ENCODE measurements at places on chromosomes 3 and 15.

GRCh38 chr3:52182196-52182595 lies 15.8 kb upstream of the ALAS1 start:
- no peak for DNase-seq

DNA sequence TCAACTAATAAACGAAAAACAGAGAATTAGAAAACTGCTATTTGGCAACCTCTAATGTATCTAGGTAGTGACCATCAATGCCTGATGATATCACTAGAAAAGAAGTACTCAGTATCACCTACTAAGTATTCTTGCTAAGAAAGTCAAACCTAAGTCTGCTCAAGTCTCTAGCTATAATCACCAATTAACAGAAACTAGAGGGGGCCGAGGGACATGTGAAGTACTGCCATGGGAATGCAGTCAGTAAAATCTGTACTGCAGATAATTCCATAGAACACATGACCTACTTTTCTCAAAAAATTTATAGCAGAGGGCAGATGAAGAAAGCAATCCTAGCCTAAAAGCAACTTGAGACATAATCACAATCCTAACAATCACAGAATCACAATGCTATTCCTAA lies 51.4 kb downstream of the CPEB1 start:
- DNase-seq = no peak

GRCh38 chr3:178310949-178311348 lies 225.3 kb upstream of the KCNMB2 start:
- DNase-seq = no peak

DNA sequence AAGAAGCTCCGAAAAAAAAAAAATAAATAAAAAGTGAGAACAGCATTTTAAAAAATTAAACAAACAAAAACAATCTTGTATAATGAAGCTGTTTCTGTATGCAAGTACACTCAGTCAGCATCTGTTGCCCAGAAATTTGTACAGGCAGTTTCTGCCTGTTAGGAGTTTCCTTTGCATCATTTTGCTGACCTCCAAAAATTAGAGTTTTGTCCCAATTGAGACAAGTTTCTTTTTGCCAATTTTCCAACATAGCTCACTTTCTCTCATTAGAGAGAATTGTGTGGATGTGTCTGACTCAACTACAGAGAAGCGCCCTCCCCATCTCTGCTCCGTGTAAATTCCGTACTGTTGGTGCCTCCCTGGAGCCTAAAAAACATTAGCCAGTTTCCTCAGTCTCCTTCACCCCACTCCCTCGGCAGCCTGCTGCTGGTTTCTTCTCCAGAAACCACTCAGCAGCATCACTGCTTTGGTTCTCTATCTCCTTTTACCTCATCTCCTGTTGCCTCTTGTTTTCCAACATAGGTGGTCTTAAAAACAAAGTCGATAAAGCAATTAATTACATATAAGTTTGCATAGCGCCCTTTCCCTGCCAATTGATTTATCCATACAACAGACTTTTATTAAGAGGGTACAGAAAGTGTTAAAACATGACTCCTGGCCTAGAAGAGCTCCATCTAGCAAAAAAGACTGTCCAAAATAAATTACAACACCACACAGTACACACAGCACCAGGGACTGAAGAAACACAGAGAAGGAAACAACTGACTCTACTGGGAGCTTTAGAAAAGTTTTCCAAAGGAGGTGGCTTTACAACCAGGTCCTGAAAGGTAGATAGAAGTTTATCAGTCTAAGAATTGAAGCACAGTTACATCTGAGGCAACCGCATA lies 286.7 kb downstream of the SHOX2 start:
- no peak for DNase-seq

GRCh38 chr3:51955175-51955892 lies at the start of gene GPR62:
Gene GPR62 (plus strand): TSS chr3:51955381. CDS start chr3:51955653, 272 bp downstream.
- DNase-seq = no peak

DNA sequence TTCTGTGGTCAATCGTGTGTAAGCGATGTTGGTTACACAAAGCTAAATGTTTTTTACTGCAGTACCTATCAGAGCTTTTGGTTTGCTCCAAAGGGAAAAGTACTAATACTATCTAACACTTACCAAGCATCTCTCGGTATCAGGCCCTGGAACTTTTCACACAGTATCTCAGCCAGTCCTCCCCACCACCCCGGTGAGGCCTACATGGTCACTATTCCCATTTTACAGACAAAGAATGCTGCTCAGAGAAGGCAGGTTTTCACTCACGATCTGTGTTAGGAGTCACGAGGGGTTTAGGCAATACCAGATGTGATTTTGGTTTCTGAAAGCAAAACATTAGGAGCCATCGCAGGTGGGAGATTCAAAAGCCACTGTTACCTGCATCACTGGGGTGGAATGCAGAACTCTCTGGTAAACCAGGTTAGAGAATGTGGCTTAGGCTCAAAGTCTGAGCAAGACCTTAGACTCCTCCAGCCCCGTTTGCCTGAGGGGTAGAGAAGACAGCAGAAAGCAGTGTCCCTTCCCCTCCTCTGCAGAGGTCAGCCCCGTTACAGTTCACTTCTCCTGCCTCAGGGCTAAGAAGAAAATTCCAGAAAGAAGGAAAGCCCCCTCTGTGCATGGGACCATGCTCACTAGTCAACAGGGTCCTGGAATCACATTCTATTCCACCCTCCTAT lies 57.2 kb downstream of the XXYLT1 start:
- DNase-seq = no peak

- no peak for DNase-seq
Observed at GRCh38 chr3:125148836-125149235, 63.7 kb downstream of the SLC12A8 start.

Measured in brain microvascular endothelial cell (primary cell).